ENCODE measurements at places on chromosomes 12 and 14.
A peak's percentile ranks its signal among the peaks of the same experiment; 100 is the strongest.

- DNase-seq, result peak; percentile 49
Measured at GRCh38 chr12:48890657-48891418, 25.2 kb upstream of the RND1 start.

DNA sequence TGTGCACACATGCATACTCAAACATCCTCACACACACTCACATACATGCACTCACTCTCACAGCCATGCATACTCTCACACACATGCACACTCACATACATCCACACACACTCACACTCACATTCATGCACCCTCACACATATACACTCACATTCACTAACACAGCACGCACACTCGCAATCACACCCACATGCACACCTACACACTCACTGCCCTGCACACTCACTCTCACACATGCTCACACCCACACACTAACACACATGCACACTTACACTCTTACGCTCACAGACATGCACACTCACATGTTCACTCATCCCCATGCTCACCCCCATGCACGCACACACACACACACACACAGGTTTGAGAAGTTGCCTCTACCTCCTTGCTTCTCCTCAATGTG, 63.2 kb upstream of the SFSWAP start:
- no peak for DNase-seq

GRCh38 chr12:62686938-62687337, 220.3 kb downstream of the MON2 start:
- no peak for DNase-seq

GRCh38 chr12:102479099-102479885, 1.1 kb downstream of the IGF1 start:
- DNase-seq, result no peak

DNA sequence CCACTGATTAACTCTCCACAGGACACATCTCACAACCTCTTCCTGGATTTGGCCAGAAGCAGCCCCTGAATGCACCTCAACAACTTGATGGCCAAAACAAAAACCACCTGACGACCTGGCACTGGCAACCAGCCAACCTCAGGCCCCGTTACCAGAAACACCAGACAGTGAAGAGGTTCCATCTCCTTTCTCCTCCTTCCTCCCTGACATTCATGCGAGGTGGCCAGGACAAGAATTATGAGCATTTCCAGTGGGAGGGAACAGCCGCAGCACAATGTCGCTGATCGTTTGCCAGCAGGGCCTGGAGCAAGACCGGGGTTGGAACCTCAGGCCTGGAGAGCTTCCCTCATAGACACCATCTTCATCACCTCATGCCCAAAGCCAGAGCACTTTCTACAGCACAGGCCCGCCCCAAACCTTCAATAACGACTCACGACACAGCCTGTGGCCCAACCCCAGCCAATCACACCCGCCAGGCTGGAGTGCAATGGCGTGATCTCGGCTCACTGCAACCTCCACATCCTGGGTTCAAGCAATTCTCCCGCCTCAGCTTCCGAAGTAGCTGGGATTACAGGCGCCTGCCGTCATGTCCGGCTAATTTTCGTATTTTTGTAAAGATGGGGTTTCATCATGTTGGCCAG, 48.7 kb downstream of the CCDC88C start:
- no peak for DNase-seq

DNA sequence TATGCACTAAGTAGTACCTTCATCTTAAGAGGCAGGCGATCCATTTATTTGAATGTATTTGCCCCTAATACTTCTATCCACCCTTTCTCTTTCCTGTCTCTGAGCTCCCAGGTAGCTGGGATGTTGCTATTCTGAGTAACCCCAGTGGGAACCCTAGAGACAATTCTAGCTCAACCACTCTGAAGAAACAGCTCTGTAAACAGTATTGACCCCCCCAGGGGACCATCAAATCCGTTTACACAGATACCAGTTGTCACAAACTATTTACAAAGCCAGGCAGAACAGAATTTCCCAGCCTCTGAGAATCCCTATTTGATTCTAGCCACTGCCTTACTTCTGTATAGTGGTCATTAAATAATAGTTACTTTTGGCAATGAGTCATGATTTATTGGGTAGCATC, 64.9 kb downstream of the MIPOL1 start:
- DNase-seq, result no peak

GRCh38 chr14:89060191-89060590, 235.7 kb downstream of the TTC8 start:
- DNase-seq, result no peak

DNA sequence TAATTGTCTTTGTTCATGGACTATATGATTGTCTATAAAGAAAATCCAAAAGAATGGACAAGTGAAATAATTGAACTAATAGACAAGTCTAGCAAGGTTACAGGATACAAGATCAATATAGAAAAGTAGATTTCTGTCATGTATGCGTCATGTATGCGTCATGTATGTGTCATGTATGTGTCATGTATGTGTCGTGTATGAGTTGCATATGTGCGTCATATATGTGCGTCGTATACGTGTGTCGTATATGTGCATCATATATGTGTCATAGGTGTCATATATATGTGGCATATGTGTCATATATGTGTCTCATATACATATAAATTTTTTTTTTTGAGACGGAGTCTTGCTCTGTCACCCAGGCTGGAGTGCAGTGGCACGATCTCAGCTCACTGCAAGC, 516.8 kb downstream of the NOVA1 start:
- DNase-seq, result no peak

GRCh38 chr14:53187921-53188463, 34.9 kb upstream of the DDHD1 start:
- no peak for DNase-seq

DNA sequence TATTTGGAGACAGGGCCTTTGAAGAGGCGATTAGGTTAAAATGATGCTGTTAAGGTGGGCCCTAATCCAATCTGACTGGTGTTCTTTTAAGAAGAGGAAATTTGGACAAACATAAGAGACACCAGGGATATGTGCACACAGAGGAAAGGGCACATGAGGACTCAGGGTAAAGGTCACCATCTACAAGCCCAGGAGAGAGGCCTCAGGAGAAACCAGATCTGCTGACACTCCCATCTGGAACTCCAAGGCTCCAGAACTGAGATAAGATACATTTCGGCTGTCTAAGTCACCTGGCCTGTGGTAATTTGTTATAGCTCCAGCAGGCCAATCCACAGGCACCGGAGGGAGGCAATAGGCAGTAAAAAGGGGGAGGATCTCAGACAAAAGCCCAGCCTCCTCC, 48.6 kb downstream of the KICS2 start:
- DNase-seq, result no peak

- no peak for DNase-seq
Measured at GRCh38 chr12:110670161-110670701, 18.7 kb downstream of the HVCN1 start.

GRCh38 chr14:56182410-56182809, 64.2 kb downstream of the PELI2 start:
- no peak for DNase-seq

DNA sequence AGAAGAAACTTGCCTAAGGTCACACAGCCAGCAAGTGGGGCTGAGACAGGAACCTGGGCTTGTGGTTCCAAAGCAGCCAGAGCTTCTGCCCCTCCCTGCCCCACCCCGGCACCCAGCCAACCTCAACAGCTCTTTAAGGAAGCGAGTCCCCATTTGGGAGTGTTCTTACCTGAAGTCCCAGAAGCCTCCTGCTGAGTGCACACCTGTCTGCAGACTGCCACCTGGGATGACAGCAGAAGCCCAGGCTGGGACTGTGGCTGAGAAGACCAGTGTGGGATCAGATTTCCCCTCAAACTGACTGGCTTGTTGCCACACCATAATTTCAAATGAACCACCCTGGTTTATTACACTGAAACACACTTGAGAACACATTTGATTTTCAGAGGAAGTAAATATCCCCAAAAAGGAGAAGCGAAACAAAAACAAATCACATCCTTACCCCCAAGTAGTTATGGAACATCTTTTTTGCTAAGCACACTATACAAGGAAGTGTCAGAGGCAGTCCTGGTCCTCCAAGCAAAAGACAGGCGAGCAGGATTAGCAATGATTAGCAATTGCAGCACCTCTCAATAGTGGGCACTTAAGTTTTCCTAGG, 6.3 kb upstream of the RIN3 start:
- no peak for DNase-seq

DNA sequence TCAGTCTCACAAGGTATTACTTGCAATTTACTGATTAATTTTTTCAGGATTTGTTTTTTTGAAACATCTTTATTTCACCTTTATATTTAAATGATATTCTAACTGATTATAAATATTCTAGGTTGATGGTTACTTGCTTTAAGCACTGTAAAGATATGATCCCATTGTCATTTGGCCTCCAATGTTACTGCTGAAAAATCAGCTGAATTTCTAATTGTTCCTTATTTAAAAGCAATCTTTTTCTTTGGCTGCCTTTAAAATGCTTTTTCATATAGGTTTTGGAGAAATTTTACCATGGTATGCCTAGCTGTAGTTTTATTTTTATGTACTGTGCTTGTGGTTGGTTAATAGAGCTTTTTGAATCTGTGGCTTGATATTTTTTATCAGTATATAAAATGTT, 275.6 kb upstream of the PPFIA2 start:
- no peak for DNase-seq

DNA sequence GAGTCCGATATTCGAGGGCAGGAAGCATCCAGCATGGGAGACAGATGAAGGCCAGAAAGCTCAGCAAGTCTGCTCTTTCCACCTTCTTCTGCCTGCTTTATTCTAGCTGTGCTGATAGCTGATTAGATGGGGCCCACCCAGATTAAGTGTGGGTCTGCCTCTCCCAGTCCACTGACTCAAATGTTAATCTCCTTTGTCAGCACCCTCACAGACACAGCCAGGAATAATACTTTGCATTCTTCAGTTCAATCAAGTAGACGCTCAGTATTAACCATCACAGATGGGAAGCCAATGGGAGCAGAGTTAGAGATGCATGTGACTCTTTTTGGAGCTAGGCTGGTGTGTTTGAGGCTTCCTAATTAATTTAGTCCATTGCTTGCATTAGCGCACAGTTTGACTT, 17.0 kb downstream of the C12orf75 start:
- no peak for DNase-seq

GRCh38 chr12:85662207-85662602, 174.0 kb downstream of the RASSF9 start:
- no peak for DNase-seq

DNA sequence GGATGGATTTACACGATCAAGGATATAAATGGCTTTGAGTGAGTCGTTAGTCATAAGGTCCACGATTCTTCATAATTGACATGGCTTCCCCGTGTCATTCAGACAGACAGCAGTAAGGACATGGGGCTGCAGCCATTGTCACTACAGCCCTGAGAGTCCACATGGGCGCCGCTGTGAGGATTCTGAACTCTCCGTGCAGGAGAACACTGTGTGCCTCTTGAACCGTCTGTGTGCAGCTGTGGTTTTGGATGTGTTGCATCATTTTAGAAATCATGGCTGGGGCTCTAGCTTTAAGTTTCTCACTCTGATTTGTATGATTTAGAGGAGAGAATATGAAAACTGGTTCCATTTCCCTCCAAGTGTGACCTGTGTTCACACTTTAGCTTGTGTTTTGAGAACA, 47.2 kb downstream of the NPAS3 start:
- DNase-seq, result no peak

DNA sequence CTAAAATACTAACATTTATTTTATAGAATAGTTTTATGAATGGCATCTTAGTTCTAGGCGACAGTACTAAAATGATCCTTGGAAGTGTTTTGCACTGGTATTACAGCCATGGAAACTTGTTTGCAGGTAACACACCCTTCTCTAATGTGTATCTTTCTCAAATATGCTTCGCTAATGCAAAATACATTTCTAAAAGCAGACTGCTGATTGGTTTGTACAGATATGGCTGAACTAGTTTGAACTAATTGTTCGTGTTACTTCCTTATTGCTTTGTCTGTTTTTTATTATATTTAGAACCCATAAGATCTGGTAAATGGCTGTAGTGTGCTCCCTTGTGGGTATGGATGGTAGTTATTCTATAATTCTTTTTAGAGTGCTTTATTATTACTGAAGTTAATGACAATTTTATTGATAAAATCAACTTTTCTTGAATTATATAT, 53.0 kb downstream of the ATF7IP start:
- no peak for DNase-seq

All from stimulated activated CD8-positive, alpha-beta memory T cell treated with anti-CD3 and anti-CD28 coated beads, Interleukin-12 subunit alpha, Interleukin-12 subunit beta, amount 100 ng/mL, for 4 hours (primary cell).